ENCODE measurements at places on chromosomes 7 and 10.

DNA sequence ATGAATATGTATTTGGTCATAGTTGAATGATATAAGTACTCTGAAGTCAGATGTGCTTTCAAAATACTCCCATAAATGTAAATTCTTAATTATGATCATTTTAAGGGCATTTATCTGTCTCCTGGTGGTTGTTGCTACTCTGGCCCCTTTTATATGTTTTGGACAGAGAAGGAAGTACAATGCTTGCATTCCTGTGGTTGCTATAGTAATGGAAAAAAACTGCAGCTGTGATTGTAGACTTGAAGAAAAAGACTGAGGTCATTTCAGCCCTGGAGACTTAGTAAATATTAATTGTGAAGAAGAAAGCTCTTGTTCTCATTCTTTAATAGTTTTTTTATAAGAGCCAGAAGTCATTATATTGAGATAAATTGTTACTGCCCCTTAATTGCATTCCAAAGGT lies 70.2 kb upstream of the FERD3L start:
- DNase-seq: no peak

DNA sequence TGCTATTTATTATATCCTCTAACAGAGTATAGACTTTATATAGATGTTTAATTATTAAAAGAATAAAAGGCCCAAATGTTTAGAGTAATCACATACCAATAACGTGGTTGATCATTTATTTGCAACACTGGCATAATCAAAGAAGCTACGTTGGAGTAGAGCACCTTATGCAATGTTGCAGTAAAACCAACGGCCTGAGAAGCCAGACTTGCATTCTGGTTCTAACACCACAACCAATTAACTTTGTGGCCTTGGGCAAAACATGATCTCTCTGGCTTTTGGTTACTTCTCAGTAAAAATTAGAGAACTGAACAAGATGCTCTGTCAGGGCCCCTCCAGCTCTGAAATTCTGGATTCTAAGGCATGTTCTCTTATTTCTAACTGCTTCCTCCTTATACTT lies 476.2 kb downstream of the GRM8 start:
- DNase-seq: no peak

DNA sequence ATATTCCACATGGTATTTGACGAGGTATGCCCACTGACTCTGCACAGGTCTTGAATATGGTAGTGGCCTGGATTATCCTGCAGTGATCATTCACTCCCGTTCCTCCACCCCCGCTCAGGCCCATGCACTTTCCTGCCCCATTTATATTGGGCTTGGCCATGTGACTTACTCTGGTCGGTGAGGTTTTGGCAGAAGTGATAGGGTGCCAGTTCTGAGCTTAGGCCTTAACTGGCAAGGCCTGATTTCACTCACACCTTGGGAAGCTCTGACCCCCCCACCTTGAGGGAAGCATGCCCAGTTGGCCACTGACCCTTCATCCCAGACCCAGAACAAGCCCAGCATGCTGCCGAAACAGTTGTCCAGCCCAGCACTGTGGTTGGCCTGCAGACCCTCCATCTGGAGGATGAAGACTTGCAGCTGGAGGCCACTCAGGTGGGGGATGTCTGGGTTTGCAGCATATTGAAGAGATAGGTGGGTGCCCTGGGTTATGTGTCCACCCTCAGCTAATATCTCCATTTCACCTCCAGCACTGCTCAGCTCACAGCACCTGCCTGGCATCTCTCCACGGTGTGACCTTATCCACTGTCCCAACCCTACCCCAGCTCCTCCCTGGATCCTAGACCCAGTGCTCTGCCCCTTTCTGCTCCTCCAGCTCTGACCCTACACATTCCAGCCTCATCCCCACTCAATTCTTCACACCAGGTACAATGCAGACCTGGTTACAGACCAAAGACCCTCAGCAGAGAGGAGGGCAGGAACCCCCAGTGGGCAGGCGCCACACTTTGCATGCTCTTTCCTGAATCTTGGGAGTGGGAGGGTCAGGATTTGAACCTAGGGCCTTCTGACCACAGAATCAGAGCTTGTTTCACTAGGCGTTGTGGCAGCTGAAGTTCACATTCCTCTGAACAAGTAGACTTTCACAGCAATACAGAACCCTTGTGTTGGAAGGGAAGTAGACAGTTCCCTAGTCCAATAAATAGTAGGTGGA lies 138.1 kb upstream of the CHST15 start:
- no peak for DNase-seq

DNA sequence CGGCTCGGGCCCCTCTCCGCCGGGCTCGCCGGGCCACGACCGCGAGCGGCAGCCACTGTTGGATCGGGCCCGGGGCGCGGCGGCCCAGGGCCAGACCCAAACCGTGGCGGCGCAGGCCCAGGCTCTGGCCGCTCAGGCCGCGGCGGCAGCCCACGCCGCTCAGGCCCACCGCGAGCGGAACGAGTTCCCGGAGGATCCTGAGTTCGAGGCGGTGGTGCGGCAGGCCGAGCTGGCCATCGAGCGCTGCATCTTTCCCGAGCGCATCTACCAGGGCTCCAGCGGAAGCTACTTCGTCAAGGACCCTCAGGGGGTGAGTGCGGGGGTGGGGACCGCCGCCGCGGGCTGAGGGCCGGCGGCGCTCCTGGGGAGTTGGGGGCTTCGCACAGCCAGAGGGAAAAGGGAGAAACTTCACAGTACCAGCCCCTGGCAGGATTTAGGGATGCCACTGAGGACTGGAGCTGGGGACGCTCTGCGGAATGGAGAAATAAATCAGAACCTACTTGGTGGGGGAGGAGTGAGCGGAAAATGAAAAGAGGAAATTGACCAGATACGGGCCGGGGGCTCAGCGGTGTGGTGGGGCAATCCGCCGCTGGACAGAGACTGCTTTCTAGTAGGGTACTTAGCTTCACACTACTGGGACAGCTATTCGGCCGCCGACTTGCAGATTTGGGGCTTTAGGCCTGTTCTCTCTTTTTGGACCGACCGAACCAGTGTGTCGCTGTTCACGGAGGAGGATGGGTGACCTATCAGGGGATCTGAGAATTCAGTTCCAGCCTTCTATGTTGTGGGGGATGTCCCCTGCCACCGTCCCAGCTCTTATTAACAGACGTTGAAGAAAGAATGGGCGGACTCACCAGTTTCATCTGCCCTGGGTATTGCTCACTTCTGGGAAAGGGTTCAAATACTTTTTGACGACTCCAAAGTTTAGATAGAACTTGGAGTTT lies 669 bp downstream of the PI4K2A start:
- no peak for DNase-seq

DNA sequence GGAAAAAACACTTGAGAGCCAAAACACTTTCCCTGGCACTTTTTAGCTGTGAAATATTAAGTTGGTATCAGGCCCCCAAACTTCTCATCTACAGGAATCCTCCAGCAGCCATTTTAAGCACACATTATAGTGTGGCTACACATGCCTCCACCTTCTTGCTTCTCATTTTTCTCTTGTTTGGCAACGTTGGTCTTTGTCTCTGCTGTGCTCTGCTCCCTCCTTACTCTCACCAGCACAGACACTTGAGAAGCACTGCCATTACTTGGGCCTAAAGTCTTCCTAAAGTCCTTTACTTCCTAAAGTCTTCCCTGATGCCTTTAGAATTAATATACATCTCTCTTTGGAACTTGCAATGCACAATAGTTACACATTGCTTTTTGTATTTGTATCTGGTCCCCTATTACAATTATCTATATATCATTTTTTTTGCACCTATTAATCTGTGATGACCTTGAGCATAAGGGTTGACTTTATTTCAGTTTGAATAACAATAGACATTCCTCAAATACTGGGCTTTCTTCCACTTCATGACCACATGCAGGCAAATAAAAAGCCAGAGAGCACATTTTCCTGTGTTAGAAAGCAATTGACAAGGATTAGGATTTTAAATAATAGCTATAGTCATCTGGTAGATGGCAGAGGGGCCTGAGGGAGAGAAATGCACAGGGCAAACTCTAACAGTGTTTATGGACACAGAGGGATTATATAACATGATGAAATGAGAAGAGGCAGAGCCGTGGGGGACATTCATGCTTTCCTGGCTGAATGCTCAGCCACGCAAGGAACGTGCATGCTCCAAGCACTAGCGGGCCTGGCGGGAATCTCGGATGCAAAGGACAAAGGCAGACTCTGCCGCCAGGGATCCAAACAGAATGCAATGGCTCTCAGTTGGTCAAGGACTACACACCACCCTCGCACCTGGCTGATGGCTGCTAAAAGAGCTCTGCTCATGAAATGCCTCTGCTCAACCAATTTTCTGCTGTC lies 99.3 kb downstream of the CDC14C start:
- no peak for DNase-seq

- DNase-seq: no peak
Observed at GRCh38 chr10:126475074-126475691, 86.9 kb upstream of the ADAM12 start.

GRCh38 chr10:63576501-63576900 lies 55.3 kb downstream of the REEP3 start:
- no peak for DNase-seq

- no peak for DNase-seq
Observed at GRCh38 chr7:157737151-157738065, 400.6 kb downstream of the DNAJB6 start.

GRCh38 chr7:48033922-48034321 lies 1.4 kb upstream of the C7orf57 start:
- DNase-seq: no peak

GRCh38 chr10:108789919-108790318 lies 1133.4 kb downstream of the XPNPEP1 start:
- DNase-seq: no peak

Data from COR-L47 (cell line).